Activated naive CD8-positive, alpha-beta T cell treated with anti-CD3 and anti-CD28 coated beads, Interleukin-2, amount 50 U/mL, for 16 hours (primary cell): ENCODE measurements at places on chromosomes 3 and 15.

DNA sequence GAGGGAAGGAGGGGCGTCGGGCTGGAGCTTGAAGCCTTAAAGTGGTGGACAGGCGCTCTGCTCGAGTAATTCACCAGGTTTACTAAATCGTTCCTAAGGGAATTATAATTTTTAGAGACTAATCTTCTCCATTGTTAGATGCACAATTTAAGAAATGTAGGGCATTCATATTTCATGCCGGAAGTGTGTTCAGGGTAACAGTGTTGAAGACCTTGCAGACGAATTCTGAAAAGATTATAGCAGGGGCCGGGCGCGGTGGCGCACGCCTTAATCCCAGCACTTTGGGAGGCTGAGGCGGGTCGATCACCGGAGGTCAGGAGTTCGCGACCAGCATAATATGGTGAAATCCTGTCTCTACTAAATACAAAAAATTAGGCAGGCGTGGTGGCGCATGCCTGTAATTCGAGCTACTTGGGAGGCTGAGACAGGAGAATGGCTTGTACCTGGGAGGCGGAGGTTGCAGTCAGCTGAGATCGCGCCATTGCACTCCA is 365 bp upstream of the GTF2A2 start:
- DNase-seq: no peak

DNA sequence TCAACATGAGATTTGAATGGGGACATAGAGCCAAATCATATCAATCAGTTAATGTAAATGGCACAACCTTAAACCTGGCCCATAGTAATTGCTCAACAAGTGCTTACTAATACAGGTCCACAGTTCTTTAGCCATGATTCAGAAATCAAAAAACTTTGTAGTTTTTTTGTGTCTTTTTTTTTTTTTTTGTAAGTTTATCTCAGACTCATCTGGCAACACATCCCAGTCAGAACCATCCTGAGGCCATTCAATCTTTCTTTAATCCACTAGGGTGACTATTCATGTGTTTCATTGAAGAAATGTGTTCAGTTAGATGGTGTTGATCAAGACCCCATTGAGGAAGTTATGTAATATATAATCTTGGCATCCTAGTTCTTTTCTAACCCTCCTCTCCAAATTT is 65.4 kb downstream of the ABI3BP start:
- no peak for DNase-seq

- DNase-seq: peak; percentile 54
These were observed 16.1 kb upstream of the CACNA2D2 start for GRCh38 chr3:50519471-50520089.

GRCh38 chr3:170780955-170781354 is 89.0 kb downstream of the RPL22L1 start:
- no peak for DNase-seq

- DNase-seq: no peak
These were observed 43.8 kb downstream of the ADAMTSL3 start for GRCh38 chr15:83697716-83698115.

- no peak for DNase-seq
These were observed 9.4 kb upstream of the SMCO1 start for GRCh38 chr3:196524527-196524926.

DNA sequence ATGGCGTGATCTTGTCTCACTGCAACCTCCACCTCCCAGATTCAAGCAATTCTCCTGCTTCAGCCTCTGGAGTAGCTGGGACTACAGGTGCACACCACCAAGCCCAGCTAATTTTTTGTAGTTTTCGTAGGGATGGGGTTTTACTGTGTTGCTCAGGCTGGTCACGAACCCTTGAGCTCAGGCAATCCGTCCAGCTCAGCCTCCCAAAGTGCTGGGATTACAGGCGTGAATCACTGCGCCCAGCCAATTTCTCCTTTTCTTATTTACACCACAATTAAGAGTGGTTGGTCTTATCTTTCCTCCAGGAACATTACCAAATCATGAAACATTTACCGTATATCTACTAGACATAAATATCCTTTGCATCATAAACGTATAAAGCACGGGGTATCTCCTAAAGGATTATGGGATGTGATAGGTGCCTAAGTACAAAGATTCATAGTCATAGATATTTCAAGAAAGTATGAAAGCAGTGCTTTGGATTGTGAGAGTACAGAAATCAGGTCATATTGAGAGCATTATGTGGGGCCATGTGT is 194.5 kb downstream of the RBMS3 start:
- no peak for DNase-seq
